Naive B cell (primary cell): ENCODE measurements at places on chromosomes 1 and 21. TPM values are rescaled to one million over a fixed set of nuclear protein-coding genes. Genes with fewer than 3 reads are reported as not detected.

The DTL gene
- 1.2 TPM for polyA plus RNA-seq

The KRTAP20-4 gene
- polyA plus RNA-seq: not detected

The KCNK2 gene
- polyA plus RNA-seq: not detected

The ASAP3 gene
- polyA plus RNA-seq: 0.62 TPM

The LRRIQ3 gene
- polyA plus RNA-seq: 2.8 TPM

The CFAP74 gene
- not detected for polyA plus RNA-seq

The LRRC39 gene
- not detected for polyA plus RNA-seq

The SH2D5 gene
- not detected for polyA plus RNA-seq

The LRRC71 gene
- polyA plus RNA-seq: not detected

DNA sequence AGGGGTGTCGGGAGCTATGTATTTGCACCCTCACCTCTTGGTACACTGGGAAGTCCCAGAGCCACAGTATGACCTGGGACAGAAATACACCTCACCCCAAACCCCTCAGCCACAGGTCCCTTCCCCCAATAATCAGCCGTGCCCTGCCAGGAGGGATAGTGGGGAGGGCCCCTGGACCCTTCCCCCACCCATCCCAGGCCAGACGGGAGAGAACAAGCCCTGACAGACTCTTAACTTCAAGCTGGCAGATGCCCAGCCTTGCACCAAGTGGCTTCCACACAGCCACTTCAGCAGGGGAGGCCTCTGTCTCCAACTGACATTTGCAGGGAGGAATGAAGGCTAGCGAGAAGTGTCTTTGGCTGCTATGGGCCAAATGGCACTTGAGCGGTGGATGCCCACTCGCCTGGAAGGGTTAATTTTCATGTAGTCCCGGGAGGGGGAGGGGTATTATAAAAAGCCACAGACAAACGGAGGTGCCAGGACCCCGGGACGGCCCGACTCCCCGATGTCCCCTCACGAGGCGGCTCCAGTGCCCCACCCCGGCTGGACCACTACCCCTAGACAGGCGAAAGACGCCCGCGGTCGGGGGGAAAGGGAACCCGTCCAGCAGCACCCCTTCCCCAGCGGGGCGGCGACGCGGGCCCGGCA is 495 bp downstream of the SYNC start:
- DNase-seq: no peak

- no peak for DNase-seq
These were observed 8.3 kb upstream of the CSF1 start for GRCh38 chr1:109902204-109902985.

- DNase-seq: no peak
These were observed 150.1 kb downstream of the APP start for GRCh38 chr21:26020510-26020909.

DNA sequence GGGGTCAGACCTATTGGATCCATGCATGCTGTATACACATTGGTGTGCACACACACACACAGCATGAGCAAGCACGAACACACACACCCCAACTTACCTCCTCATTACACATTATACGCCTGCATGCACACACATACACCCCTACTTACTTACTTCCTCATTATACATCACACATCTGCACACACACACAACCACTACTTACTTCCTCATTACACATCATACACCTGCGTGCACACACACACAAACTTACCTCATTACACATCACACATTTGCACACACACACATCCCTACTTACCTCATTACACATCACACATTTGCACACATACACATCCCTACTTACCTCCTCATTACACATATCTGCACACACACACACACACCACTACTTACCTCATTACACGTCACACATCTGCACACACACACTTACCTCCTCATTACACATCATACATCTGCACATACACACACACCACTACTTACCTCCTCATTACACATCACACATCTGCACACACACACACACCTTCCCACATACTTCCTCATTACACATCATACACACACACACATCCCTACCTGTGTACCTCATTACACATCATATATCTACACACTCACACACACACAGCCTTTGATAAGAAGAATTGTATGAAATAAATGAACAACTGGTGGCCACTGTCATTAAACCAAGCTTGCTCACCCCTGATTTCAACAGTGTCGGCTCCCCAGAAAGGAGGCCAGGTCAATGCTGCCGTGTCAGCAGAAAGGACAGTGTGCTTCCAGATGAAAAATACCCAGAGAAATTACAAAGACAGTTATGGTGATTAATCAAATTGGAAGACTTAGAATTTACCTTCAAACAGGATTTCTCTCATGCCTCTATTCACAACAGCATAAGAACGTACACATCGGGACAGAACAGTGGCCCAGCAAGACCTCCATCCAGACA is 117.8 kb downstream of the SETD4 start:
- DNase-seq: no peak

DNA sequence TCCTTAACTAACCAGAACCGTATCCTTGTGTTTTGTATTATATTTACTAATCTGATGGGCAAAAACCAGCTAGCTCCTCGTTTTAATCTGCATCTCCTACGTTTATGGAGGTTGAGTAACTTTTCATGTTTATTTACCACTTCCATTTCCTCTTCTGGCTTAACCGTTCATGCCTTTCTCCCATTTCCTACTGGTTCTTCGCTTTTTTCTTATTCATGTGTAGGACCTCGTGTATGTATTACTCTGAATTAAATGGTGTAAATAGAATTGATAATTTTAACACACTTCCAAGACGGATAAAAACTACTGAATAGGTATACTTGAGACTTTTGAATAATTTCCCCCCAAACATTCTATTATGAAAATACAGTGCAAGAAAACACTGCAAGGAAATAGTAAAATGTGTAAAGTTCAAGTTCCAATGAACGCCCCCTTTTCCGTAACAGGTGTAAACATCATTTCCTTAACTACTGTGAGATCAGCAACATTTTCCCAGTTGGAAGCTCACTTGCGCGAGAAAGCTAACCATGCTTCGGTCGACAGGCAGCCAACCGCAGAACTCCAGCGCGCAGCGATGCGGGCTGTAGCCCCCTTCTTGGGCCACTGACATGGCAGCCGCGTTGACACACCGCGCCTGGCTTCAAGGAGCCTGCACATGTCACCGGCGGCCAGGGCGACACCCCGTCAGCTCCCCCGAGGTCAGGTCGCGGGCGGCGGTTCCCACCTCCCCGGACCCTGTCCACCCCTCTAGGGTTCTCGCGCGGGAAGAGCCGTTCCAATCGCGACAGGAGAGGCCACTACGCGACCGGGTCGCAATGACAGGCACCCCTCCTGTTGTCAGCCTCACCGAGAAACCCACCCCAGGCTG is 816 bp downstream of the EDEM3 start:
- peak; percentile 5 for DNase-seq

DNA sequence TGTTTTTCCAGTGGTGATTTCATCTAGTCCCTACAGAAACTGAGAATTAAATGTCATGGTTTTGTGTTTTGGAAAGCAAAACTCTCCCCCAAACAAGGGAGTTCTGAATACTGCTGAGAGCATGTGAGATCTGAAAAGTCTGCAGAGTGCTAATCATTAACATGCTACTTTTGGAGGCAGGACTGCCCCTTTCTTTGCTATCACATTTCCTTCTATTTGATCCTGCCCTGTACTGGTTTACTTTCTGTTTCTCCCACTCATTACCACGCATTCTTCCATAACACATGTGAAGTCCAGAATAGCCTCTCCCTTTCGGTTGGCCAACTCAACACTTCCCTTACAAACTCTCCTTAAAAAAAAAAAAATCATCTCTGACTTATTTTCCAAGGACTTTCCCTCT is 63.6 kb downstream of the GADD45A start:
- no peak for DNase-seq

DNA sequence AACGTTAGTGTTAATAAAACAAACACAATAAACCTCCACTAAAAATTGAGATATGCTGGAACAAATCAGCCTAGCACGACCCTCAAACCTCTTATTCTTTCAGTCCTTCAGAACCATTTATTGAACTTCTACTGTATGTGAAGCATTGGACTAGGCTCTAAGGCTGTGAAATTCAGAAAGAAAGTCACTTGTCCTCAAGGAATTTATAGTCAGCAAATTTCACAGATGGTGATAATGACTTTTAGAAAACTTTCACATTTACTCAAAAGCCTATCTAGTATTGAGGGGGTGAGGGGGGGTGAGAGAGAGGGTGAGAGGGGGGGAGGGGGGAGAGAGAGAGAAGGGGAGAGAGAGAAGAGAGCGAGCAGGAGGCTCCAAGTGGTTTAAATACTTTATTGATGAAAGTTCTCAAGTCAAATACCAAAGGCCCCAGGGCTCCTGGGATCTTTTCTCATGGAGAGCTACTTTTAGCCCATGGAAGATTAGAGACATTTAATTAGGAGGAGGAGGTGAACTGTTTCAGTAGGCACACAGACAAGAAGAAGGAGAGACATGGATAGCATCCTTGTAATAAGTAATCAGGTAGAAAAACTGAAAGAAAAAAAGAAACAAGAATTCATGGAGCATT is 66.3 kb upstream of the SSX2IP start:
- DNase-seq: no peak

GRCh38 chr1:59434336-59434735 is 137.4 kb downstream of the FGGY start:
- DNase-seq: no peak

- DNase-seq: peak; percentile 68
These were observed 430.5 kb downstream of the MRPL39 start for GRCh38 chr21:25176637-25177412.

- DNase-seq: no peak
These were observed 10.3 kb downstream of the PLA2G4A start for GRCh38 chr1:186839041-186839400.

GRCh38 chr1:31691951-31692350 is 11.9 kb downstream of the COL16A1 start:
- no peak for DNase-seq

DNA sequence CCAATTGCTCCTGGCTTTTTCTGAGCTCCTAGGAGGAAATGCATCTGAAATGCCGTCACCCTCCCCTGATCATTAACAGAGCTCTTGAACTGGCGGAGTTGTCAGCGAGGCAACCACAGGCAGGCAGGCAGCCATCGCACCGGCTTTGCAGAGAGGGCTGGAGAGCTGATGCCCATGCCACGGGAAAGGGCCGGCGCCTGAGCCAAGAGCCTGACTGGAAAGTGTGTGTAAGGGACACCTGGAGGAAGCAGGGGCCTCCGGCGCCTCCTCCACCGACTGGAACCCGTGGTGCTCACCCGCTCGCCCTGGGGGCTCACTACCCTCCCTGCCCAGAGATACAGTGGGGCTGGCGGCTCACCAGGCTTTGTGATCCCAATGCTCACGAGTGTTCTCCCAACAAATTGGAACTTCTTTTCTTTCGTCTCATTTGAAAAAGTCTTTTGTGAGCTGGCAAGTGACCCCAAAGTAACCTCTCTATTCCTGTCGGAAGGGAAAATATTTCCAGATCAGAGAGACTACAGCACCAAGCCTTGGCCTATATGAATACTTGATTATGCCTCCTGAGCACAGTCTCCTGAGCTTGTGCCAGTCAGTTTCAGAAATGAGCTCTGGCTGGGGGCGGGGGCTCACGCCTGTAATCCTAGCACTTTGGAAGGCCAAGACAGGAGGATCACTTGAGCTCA is 97.7 kb upstream of the SLC25A33 start:
- no peak for DNase-seq

GRCh38 chr21:41158026-41158425 is 9.9 kb upstream of the BACE2 start:
- DNase-seq: no peak

- no peak for DNase-seq
These were observed 19.2 kb downstream of the OLFML2B start for GRCh38 chr1:162004441-162004950.

GRCh38 chr1:163195728-163196448 is 6.8 kb downstream of the RGS5 start:
- no peak for DNase-seq

DNA sequence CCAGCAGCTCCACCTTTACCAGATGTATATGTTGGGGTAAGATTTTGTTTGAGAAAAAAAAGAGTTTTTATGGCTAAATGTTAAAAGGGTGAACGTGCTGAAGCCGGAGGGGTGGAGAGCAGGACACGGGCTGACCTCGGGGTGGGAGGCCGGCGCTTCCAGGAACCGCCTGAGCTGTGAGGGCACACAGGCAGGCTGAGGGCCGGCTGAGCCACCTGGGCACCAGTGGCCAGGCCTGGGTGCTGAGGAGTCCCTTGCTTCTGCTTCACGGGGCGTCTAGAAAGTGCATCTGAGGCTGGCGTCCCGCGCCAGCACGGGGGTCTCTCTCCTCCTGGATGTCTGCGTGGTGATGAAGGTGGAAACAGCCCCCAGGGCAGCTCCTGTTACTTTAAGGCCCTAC is 33.6 kb upstream of the ADARB1 start:
- no peak for DNase-seq

DNA sequence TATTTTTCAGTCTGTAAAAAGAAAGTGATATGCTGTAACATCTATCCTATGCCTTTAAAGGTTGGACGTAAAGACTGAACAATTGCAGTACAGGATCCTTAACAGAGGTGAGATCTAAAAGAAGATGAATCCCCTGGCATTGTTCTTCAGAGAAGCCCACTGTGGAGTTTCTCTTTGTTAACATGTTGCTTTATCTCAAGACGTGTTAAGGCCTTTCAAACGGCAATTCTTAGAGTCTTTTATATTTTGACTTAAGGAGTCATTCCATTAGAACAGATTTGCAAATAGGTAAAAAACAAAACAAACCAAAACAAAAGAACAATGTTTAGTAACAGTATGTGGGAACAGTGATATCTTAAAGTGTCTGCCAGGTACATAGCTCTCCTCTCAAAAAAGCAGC is 225.1 kb upstream of the ZP4 start:
- DNase-seq: no peak

- no peak for DNase-seq
These were observed 6.2 kb upstream of the IL10RB start for GRCh38 chr21:33259995-33260394.

- DNase-seq: no peak
These were observed 4.0 kb downstream of the S100A16 start for GRCh38 chr1:153608742-153609584.

DNA sequence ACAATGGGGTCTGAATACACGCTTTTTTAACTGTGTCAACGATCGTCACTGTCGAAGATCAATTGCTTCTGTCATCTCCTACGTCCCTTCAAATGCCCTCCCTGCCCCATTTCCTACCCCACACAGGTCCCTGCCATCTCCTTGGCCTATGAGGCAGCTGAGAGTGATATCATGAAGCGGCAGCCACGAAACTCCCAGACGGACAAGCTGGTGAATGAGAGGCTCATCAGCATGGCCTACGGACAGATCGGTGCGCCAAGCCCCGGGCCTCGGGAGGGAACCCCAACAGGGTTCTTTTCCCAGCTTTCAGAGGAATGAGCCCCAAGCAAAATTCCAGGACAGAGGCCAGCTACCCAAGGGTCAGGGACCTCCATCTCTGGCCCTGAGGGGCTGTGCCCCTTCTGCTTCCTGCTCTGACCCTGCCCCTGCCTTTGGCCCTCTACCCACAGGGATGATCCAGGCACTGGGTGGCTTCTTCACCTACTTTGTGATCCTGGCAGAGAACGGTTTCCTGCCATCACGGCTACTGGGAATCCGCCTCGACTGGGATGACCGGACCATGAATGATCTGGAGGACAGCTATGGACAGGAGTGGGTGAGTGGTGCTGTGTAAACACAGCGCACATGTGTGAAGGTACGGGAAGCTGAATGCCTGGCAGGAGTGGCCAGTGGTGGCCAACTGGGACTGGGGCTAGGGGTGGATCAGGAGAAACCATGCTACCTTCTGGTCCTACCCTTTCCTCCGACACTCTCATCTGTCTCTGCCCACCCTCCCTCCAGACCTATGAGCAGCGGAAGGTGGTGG is 15.1 kb upstream of the ATP1A4 start:
- no peak for DNase-seq
